ENCODE measurements at places on chromosomes 2 and 18.

GRCh38 chr2:2050446-2050845, 280.6 kb downstream of the MYT1L start:
- no peak for DNase-seq

DNA sequence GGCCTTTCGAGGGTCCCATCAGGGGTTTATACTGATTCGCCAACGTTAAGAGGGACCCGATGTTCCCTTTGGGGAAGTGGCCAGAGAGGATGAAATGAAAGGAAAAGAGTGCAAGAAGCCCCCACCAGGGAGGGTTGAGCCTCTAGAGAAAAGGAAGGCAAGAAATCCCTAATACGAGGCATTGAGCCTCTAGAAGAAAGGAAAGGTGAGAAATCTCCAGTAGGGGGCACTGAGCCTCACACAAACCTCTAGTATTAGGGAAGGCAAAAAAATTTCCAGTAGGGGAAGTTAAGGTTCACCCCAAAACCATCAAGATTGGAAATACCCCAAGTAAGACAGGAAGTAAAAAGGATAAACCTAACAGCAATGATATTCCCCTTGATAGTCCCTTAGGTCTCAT, 9.8 kb upstream of the SAP130 start:
- DNase-seq, result no peak

GRCh38 chr2:71615767-71616730, 162.7 kb downstream of the DYSF start:
- DNase-seq, result no peak

DNA sequence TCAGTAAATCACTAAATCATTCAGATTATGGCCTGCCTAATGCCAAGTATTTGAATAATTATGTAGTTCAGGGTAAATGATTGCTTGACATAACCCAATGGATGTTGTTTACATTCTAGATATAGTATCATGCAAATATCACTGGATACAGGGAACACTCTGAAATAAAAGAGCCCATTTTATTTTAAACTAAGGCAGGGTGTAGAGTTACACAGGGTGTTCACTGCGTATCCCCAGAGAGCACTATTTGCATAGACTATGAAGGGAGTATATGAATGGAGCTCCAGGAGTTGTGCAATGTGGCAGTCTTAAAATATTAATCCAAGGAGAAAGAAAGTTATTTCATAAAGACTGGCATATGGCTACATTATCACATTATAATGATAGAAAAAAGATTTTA, 701.1 kb upstream of the KLHL29 start:
- DNase-seq, result no peak

Measured in stimulated activated CD4-positive, alpha-beta T cell treated with anti-CD3 and anti-CD28 coated beads, Interleukin-12 subunit alpha, Interleukin-12 subunit beta, amount 100 ng/mL, for 4 hours (primary cell).